EL (cell line): ENCODE measurements at places on chromosomes 1 and 21.

DNA sequence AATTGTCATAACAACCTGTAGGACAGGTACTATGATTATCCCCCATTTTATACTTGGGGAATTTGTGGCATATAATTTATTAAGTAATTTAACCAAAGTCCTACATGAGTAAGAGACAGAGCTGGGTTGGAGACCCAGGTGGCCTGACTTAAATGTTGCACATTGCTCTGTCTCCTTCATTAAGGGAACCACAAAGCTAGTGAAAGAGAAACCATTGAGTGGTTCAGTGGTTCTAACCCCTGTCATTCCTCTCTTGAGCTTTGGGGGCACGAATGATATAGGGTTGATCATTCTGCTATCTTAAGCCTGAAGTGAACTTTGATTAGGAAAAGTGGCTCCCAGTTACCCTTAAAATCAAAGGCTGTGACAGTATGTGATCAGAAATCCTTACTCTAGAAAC lies 5.3 kb upstream of the MAP3K7CL start:
- DNase-seq, result no peak

GRCh38 chr1:50930193-50930592 lies 29.9 kb downstream of the FAF1 start:
- no peak for DNase-seq

GRCh38 chr1:160124705-160125478 lies 9.3 kb downstream of the ATP1A2 start:
- peak; percentile 98 for DNase-seq

GRCh38 chr1:57017200-57017599 lies 51.4 kb upstream of the C8B start:
- DNase-seq, result peak; percentile 3

- DNase-seq, result no peak
Observed at GRCh38 chr1:87094238-87094637, 179.8 kb downstream of the HS2ST1 start.

DNA sequence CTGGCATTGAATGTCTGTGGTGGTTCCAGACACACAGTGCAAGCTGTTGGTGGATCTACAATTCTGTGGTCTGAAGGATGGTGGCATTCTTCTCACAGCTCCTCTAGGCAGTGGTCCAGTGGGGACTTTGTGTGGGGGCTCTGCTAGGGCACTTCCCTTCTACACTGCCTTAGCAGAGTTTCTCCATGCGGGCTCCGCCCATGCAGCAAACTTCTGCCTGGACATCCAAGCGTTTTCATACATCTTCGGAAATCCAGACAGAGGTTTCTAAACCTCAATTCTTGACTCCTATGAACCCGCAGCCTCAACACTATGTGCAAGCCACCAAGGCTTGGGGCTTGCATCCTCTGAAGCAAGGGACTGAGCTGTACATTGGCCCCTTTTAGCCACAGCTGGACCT lies 43.0 kb downstream of the RGS18 start:
- DNase-seq, result no peak

DNA sequence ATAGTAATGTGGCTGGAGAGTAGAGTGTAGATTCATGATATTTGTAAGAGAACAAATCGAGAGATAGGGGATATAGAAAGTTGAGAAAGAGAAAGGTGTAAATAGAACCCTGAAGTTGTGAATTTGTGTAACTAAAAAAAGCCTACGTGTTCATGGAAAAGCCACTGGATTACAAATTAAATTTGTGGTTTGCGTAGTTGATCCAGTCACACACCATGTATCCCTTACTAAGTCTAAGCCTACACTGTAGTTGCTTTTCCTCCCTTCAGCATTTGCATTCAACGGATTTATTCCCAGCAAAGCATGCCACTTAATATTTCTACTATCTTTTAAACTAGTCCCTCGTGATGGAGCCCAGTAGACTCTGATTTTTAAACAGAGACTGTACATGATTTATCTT lies 24.9 kb downstream of the KMO start:
- no peak for DNase-seq

- no peak for DNase-seq
Observed at GRCh38 chr1:59625384-59625783, 189.4 kb upstream of the HOOK1 start.

DNA sequence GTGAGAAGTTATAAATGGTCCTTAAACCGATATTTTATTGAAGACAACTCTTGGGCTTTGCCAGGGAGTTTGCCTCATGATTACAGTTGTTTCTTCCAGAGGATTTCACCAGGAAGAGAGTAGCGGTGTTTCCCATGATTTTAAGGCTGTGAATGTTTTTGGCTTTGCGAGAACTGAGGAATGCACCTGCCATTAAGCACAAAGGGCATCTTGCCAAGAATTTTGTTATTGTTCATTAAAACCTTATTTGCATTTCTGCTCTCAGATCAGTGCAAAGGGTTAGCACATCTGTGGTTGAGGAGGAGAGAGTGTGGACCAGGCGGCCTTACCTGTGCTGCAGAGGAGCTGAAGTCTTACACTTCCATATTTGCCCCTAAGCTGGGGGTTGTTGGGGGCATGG lies 13.8 kb downstream of the CNIH3 start:
- no peak for DNase-seq

- DNase-seq, result peak; percentile 76
Observed at GRCh38 chr1:32339363-32339978, 3.4 kb upstream of the MARCKSL1 start.

DNA sequence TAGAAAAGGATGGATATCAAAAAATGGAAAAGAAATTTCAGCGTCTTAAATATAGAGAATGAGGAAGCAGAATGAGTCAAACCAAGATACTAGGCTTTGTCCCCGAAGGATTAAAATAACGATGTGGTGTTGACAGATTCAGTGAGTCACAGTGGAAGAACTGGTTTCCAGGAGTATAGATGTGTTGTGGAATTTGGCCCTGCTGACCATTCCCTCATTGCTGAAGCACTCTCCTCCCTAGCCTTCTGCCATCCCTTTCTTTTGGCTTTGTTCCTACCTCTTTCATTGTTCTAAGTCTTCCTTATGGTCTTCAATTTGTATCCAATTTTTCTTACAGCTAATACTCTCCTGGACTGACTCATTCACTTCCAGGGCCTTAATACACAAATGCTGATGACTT lies 23.1 kb upstream of the USP25 start:
- peak; percentile 95 for DNase-seq

DNA sequence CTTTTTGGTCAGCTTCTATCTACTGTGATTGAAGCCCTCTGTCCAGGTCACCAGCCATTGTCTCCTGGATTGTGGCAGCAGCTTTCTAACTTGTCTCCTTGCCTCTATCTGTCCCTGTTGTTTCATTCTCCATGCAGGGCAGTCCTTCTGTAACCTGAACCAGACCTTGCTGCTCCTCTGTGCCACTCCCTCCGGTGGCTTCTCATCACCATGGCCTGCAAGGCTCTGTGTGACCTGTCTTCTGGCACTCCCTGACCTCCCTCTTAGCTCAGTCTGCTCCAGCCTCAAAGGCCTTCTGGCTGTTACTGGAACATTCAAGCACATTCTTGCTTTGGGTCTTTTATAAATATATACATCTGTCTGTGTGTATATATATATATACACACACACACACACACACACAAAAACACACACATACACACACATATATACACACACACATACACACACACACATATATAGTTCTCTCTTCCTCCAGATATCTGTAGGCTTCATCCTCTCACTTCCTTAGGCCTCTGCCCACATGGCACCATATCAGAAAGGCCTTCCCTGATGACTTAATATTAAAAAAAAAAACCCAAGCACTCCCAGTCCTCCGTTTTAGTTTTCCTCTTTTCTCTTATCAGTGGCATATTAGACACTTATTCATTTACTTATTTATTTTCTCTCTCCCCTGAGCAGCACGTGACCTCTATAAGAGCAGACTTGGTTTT lies 21.2 kb upstream of the JUN start:
- no peak for DNase-seq

DNA sequence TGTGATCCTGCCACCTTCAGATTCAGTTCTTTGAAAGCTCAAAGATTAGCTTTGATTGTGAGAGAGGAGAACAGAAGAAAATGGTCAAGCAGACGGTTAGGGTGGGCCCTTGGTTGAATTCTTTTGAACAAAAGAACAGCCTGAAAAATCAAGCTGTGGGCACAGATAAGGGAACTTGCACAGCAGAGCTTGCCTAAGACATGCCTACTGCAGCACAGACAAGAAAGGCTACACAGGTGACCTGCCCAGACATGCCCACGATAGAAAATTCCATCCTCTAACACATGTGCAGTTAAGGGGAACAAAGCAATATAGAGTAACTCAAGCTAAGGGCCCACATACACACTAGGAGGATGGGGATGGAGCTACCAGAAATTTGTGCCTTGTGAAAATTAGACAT lies 512.5 kb upstream of the LRRC7 start:
- no peak for DNase-seq

DNA sequence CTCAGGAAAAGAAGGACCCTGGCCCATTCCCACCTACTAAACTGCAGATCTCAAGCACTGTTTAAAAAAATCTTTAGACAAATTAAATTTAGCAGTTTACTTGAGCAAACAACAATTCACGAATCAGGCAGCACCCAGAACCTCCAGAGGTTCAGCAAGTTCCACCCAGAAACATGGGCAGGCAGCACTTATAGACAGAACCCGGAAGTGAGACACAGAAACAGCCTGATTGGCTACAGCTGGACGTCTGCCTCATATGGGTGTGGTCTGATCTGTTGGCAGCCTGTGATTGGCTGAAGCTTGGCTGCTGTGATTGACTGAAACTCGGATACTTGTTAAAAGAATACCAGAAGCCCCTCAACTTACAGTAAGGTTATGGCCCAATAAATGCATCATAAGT lies 34.7 kb upstream of the COL6A2 start:
- DNase-seq, result no peak

- DNase-seq, result no peak
Observed at GRCh38 chr21:25424634-25425033, 182.6 kb downstream of the MRPL39 start.

- DNase-seq, result no peak
Observed at GRCh38 chr21:45087022-45087823, 12.8 kb downstream of the ADARB1 start.

DNA sequence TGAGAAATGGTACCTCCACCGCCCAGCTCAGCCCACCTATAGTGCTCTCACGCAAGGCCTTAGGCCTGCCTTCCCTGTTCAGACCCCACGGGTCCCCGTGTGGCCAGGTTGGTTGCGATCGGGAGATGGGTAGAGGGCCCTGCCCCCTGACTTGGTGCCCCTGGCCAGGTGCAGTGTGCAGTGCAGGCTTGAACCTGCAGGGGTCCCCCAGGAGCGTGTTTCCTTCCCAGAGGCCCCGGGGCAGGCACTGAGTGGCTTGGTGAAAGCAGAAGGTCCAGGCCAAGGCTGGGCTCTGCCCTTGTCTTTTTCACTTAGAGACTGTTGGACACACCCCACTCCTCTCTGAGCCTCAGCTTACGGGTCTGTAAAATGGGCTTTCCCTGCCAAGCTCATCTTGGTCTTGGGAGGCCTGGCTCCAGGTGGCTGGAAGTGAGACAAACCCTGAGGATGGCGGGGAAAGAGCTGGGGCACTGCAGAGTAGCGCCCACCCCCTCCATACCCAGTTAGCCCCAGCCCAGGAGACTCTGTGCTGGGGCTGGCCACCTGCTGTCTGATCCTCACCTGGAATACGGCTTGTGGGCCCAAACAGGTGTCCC lies 9.3 kb upstream of the HES5 start:
- DNase-seq, result no peak

- no peak for DNase-seq
Observed at GRCh38 chr1:229230893-229231753, 39.8 kb upstream of the RAB4A start.
